Sigmoid colon (tissue), 7 donors: ENCODE measurements at places on chromosomes 7 and 10. TPM values are rescaled to one million over a fixed set of nuclear protein-coding genes. Genes with fewer than 3 reads are reported as not detected.

The NUTM2E gene
- total RNA-seq, result not detected

The INMT gene
- total RNA-seq, result 13.0 TPM

The PDZD7 gene
- total RNA-seq, result 0.16 TPM

- DNase-seq, result no peak
Observed at GRCh38 chr10:49666685-49667084, 12.8 kb upstream of the C10orf53 start.

DNA sequence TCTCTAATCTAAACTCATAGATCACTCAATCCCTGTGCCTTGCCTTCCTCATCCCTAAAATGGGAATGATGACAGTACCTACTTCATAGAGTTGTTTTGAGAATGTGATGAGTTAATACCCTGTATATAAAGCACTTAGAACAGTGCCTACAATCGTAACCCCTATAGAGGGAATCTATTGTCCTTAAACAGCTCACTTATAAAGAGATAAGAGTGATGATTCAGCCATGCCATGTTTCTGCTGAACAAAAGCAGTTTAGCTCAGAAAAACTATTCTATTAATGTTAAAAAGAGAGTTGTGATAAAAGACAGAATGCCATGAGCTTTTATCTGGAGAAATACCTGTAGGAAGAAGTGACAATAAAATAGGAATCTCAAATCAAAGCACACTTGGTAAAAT is 63.6 kb downstream of the CUBN start:
- DNase-seq, result no peak

The ARHGAP12 gene
- total RNA-seq, result 72.4 TPM

- no peak for DNase-seq
Observed at GRCh38 chr10:25061711-25062449, 45.5 kb downstream of the THNSL1 start.

The LRRD1 gene
- total RNA-seq, result not detected

DNA sequence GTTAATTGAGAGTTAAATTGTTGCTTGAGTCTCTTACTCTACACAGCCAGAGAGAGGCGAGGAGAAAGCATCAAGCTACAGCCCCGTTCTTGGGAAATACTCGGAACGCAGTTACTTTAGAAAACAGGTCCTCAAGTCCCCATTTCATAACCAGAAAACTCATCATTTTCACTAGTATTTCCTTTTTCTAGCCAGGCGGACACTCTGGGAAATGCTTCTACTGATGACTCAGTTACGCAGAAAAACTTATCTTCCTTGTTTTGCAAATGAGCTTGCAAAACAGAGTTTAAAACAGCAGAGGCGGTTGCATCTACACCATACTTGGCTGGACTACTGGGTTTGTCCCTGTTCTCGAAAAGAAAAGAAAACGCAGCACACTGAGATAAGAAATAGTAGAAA is 111.4 kb upstream of the FGFR2 start:
- no peak for DNase-seq

DNA sequence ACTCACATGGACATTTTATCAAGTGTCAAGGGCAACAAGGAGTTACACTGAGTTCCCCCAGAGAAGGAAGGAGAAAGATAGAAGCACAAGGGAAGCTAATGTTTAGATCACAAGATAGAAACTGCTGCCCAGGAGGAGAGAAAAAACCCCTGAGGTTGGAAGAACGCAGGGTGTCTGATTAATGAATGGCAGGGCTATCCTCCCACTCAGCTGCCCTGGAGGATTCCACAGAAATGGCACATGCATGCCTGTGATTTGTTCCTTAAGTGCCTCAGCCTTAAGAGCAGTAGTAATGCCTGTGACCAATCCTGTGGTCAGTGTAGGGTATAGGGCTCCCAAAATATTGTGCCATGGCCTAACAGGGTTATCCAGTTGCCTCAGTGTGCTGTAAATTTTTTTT is 20.2 kb downstream of the DNAJB9 start:
- DNase-seq, result no peak

The ANLN gene
- 4.6 TPM for total RNA-seq

GRCh38 chr7:2517026-2517425 is 2.5 kb upstream of the LFNG start:
- DNase-seq, result no peak

DNA sequence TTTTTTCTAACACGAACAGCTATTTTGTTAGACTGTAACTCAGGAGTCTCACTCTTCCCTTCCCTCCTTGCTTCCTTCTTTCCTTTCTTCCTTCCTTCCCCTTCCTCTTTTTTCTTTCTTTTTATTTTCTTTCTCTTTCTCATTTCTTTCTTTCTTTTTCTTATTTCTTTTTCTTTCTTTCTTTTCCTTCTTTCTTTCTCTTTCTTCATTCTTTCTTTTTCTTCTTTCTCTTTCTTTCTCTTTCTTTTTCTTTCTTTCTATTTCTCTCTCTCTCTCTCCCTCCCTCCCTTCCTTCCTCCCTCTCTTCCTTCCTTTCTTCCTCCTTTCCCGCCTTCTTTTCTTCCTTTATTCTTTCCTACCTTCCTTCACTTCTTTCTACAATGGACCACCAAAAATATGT is 1443.0 kb upstream of the LRRTM3 start:
- no peak for DNase-seq

GRCh38 chr7:132806834-132807233 is 230.6 kb upstream of the PLXNA4 start:
- no peak for DNase-seq

GRCh38 chr7:109190766-109191398 is 621.2 kb downstream of the DNAJB9 start:
- DNase-seq, result no peak

- peak; percentile 46 for DNase-seq
Observed at GRCh38 chr10:132858121-132859081, 72.5 kb upstream of the NKX6-2 start.

The BLNK gene
- total RNA-seq, result 0.99 TPM

DNA sequence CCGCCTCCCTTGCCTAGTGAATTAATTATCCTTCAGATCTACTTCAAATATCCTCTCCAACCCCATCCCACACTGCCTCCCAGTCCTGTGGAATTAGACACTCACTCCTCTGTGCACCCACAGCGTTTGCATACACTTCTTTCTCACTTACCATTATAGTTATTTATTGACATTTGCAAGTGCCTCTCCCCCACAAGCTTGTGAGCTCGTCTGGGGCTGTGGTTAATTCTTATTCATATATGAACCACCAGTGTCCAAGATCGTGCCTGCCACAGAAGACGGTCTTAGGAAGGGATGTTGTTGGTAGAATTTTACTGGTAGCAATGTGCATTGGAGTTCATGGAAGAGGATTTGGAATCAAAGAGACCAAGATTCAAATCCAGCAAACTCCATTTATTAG is 68.1 kb upstream of the AOAH start:
- no peak for DNase-seq

GRCh38 chr7:144903201-144903600 is 67.3 kb upstream of the TPK1 start:
- no peak for DNase-seq

DNA sequence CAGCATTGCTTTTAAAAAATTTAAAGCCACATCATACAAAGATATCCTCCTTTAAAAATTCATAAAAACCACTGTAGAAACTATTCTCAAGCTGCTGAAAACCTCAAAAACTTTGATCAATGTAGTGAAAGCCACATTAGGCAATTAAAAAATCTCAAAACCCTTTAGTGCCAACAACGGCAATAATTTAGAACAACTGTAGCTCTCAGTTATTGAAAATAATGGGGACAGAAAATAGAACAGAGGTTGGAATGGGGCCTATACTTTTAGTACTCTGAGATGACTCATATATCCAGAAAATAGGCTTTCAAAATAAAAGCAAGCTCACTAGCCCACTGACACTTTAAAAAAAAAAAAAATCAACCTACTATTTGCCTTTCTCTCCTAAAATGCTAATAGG is 87.5 kb downstream of the GSAP start:
- no peak for DNase-seq

GRCh38 chr7:97145068-97145467 is 27.6 kb downstream of the SDHAF3 start:
- DNase-seq, result no peak

The FAM25G gene
- total RNA-seq, result not detected

The FGL2 gene
- 97.4 TPM for total RNA-seq

DNA sequence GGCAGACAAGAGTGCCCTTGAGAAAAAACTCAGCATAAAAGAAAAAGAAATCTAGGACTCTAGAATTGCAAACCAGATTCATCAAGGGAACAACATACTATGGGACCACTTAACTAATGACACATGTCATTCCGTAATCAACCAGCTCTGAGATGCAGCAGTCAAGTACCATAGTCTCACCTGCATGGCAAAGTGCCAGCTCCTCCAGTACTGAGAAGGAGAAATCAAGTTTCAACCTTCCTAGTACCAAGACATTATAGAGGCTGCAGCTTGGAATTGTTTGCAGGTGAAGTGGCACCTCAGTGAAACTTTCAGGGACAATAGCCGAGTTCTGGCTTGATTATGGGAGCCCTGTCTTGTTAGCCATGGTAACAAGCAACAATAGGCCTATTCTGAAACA is 11.5 kb downstream of the STEAP1 start:
- no peak for DNase-seq

DNA sequence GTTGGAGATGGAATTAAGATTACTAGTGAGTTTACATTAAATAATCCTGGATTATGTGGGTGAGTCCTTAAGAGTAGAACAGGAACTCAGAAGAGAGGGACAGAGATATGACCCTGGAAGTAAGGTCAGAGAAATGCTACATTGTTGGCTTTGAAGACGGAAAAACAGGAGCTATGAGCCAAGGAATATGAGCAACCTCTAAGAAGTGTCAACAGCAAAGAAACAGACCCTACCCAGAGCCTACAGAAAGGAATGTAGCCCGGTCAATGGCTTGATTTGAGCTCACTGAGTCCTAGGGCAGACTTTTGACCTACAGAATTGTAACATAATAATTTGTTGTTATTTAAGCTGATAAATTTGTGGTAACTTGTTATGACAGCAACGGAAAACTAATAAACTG is 304.9 kb downstream of the IPMK start:
- no peak for DNase-seq

- DNase-seq, result no peak
Observed at GRCh38 chr7:121873289-121874194, 581 bp downstream of the PTPRZ1 start.

The SFRP5 gene
- 24.6 TPM for total RNA-seq

DNA sequence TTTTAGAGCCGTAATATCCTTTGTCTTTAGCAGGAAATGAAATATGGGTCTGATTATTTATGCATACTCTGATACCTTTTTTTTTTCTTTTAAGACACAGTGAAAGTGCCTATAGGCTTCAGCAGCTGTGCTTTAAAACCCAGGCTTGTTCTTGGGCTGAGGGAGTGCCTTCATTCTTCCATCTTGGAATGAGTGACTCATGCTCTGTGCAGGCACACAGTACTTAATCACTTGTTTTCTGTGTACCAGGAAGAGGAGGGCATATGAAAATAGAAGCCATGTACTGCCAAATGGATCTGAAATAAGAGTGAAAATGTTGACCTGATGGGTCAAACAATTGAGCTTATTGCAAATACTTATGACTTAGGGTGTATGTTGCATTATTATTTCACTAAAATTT is 12.0 kb downstream of the INPP5F start:
- no peak for DNase-seq

- DNase-seq, result no peak
Observed at GRCh38 chr10:93412801-93413200, 69.3 kb downstream of the MYOF start.

The RSPH10B2 gene
- 0.36 TPM for total RNA-seq

DNA sequence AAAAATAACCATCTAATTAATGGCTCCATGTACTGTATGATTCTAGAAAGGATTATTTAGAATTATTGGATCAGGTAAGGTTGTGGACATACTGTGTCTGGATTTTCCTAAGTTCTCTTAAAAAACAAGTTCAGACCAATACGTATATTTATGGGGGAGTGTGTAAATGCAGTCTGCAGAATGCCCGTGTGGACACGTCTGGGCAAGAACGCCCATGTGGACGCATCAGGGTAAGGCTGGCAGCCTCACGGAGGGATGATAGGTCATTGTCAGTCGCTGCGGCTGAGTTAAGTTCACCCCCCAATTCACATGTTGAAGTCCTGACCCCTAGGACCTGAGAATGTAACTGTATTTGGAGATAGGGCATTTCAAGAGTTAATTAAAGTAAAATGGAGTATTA is 160.0 kb upstream of the SHH start:
- no peak for DNase-seq

DNA sequence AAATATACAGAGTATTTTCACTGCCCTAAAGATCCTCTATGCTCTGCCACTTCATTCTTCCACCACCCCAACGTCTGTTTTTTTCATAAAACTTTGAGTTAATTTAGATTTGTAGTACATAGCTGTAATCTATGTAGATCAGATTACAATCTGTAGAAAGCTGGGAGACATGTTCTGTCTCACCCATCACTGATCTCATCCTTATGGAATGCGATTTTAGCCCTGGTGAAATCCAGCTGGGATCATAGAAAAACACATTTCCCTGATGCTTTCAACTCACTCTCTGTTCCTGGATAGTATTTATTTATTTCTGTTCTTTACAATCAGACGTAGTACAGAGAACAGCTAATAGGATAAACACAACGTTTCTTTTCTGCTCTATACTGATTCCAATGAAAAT is 521.0 kb downstream of the KIF20B start:
- no peak for DNase-seq

The TRIM50 gene
- total RNA-seq, result not detected

The PRPS1L1 gene
- not detected for total RNA-seq

DNA sequence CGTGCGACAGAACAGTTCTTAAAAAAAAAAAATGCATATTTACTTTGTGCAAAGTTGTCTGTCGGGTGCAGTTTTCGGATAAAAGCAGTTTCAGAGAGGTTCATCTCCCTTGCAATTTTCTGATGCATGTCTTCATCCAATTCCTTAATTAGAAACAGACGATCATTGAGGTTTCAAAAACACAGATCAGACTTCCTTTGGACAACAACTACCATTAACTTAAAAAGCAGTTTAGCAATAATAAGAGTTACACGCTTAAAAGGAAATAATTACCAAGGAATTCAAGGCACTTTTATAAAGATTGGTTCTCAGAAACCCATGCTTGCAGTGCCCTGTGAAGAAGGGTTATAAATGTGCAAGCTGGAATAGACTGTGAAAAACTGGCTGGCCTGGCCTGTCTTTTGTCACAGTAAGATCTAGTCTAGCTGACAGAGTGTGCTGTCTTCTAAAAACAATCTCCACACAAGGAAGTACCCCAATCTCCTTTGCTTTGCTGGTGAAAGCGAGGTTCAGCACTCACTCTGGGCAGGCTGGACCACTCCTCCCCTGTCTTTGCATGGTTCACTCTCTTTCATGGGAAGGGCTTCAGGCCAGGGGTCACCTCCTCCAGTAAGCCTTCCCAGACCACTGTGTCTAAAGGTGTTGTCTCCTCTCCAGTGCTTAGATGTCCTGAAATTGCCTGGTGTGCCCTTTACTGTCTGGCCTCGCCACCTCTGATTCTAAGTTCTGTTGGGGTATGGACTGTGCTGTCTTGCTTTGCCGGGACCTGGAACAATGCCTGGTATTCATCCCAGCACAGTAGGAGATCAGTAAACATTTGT is 34.8 kb upstream of the HNRNPH3 start:
- DNase-seq, result no peak
